ENCODE measurements at places on chromosomes 5 and 9.

GRCh38 chr9:136196404-136197083, 8.4 kb downstream of the LHX3 start:
- no peak for DNase-seq

DNA sequence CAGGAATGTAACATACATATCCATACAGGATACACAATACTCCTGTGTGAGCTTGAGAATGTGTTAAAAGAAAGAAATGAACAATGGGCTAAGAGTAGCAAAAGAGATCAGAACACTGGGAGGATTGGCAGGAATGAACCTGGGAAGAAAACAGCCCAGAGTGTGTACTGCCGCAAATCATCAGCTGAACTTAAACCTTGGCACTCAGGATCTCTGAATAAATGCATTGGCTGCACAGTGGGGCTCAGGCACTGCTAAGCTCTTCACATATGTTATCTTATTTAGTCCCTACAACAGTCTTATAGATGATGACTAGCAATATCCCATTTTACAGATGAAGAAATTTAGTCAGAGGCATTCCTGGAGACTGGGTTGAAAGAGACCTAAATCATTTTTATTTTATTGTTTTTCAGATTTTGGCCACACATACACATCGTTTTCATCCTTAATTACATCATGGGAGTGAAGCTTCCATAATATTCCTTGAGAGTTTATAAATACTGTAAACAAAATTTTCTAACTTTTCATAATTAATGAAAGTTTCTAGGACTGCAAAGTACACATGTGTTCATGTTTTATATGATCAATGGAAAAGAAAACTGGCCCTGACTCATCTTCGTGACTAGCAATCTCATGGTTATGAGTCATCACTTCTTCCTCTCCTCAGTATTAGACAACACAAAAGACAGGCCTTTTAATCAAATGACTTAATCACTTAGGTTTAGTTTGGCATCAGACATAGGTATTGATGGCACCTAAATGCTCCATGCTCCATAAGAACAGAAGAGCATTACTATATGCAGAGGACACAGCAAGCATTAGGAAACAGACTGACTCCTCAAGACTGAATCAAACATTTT, 59.2 kb downstream of the CDH18 start:
- no peak for DNase-seq

GRCh38 chr5:39014561-39014960, 59.6 kb downstream of the RICTOR start:
- no peak for DNase-seq

GRCh38 chr5:53512539-53512938, 32.1 kb downstream of the FST start:
- no peak for DNase-seq

- DNase-seq, result no peak
Observed at GRCh38 chr9:126984969-126985368, 70.4 kb downstream of the RALGPS1 start.

GRCh38 chr5:152711801-152712388, 306.8 kb upstream of the NMUR2 start:
- no peak for DNase-seq

DNA sequence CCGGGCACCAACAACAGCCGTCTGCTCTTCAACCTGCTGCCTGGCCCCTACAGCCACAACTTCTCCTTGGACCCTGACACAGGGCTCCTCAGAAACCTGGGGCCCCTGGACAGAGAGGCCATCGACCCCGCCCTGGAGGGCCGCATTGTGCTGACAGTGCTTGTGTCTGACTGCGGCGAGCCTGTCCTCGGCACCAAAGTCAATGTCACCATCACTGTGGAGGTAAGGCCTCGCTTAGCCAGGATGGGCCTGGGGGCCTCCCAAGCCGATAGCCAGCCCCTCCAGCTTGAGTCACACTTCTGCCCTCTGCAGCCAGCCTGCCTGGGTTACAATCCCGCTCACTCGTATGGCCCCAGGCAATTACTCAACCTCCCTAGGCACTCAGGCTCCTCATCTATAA, 28.6 kb downstream of the GPRIN1 start:
- no peak for DNase-seq

DNA sequence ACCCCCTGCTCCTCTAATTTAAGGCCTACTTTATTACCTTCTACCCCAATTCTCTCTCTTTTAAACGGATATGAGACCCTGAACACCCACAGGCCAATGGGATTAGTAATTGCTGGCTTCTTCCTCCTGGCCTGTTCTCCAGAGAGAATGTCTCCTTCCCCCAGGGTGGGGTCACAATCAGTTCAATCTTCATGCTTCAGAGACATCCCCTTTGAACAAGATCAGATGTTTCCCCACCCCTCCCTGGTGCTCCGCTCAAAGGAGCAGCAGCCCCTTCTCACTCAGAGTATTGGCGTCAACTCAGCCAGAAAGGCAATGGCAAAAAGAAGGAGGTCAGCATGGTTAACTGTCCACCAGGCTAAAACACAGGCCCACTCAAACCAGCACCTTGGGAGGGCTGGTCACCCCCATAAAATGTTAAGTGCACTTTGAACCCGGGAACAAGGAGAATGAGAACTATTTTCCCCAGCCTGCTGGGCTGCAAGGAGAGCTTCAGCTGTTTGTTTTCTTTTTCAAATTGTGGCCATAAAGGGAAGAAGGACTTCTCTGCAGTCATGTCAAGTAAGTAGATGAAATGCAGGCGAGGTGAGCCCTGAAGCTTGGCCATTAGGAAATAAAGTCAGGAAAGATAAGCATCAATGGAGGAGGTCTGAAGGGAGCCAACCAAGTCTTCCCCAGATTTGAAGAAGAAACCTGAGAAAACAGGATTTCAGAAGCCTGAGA, 20.1 kb downstream of the LHFPL2 start:
- no peak for DNase-seq

- no peak for DNase-seq
Observed at GRCh38 chr9:82934949-82935348, 128.0 kb downstream of the RASEF start.

GRCh38 chr9:90034071-90034470, 429.3 kb downstream of the GADD45G start:
- no peak for DNase-seq

DNA sequence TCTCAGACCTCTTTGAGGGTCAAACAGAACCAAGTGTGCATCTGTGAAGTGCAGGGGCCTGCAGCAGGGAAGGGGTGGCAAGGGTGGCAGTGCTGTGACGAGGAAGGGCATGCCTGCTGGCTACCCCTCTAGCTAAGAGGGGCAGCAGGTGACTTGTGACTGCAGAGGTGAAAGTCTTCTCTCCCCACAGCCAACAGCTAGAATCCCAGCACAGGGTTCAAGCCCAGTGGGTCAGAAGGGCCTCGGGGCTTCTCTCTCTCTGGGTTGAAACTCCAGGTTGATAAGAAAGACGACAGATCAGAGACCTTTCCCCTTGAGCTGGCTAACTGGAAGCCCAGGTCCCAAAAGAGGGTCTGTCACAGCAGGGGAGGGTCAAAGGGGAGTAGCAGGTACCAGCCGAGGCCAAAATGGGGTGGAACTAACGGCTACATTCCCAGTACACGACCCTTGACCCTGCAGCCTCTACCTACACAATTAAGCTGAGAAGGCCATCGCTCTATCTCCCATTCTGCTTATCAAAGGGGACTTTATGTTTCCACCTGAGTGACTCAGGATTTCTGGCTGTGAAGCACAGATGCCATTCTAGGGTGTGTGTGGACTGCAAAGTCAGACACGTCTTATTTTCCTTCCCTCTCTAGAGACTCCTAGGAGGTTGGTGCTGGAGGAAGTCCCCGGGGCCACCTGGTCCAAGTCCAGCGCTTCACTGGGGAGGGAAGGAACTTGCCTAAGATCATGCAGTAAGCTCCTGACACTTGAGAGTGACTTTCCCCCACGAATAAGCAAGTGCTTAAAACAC, 14.6 kb downstream of the ANKS6 start:
- DNase-seq, result no peak

DNA sequence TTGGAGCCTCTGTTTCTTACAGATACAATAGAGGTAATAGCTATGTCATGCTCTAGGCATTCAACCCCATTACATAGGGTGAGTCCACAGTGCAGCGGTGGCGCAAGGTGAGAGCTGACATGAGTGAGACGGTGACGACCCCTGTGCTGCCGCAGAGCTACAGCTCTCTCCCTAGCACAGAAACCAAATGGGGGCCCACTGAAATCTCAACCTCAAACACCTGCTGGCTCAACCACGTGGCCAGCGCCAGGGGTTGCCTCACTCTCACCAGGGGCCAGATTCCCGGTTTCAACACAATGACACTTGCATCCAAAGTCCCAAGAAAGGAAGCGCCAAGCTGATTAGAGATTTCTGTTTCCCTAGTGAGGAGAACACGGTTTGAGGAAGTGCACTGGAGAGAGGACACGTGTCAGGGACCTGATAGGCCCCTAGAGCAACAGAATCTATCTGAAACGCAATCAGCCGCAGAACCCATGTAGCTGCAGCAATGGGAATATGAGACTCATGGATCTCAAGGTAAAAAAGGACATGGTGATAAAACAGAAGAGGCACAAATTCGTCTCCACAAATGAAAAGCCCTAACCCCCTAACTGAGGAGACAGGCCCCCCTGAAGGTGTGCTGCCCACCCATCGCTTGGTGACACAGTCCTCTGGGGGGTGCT, 114.3 kb downstream of the CRB2 start:
- no peak for DNase-seq

GRCh38 chr5:133662578-133662977, 50.2 kb upstream of the FSTL4 start:
- peak; percentile 22 for DNase-seq

DNA sequence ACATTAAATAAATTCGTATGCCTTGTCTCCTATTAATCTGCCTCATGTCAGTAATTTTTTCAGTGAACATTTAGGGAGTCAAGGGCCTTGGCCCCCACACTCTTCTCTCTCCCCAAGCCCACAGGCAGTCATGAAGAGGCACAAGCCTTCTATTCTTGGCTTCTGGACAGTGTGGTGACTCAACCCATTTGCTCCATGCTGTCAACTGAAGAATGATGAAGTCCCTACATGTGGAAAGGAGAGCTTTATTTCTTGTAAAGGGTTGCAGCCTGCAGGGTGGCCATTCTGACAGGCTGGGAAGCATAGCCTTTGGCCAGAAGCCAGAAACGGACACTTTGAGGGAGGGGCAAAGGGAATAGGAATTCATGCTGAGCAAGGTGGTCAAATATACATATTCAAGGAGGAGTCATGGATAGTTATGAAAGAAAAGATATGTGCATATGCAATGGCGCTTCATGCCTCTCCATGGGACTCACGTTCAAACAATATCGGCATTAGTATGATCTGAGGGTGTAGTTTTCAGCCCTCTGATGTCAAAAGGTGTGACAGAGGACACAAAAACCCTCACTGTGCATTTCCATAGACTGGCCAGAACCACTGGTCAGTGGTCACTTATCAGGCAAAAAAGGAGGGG, 31.3 kb downstream of the ANKRA2 start:
- peak; percentile 12 for DNase-seq

DNA sequence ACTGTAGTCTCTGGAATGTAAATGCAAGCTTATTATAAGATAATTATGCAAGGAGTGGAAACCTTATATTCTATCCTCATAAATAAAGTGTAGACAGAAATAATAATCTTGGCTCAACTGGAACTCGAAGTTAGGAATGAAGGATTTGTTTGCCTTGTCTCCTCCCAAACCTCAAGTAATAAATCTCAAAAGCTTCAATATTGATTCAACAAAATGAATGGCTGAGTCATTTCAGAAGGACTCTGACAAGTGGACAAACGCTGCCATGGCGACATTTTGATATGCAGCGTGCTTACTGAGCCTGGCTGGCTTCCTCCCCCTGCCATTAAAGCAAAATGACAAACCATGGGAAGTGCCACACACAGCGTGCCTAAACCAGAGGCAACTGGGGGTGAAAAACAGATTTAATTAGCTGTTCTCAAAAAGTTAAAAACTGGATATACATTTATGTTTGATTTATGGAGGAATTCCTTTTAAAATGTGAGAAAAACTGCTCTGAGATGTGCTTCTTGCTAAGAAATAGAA, 10.5 kb upstream of the ADGRV1 start:
- no peak for DNase-seq

GRCh38 chr9:34097865-34098264, 28.6 kb downstream of the DCAF12 start:
- DNase-seq, result no peak

GRCh38 chr9:108885643-108886348, 23.7 kb downstream of the ACTL7A start:
- peak; percentile 57 for DNase-seq

- no peak for DNase-seq
Observed at GRCh38 chr5:147670815-147671214, 111.7 kb downstream of the JAKMIP2 start.

DNA sequence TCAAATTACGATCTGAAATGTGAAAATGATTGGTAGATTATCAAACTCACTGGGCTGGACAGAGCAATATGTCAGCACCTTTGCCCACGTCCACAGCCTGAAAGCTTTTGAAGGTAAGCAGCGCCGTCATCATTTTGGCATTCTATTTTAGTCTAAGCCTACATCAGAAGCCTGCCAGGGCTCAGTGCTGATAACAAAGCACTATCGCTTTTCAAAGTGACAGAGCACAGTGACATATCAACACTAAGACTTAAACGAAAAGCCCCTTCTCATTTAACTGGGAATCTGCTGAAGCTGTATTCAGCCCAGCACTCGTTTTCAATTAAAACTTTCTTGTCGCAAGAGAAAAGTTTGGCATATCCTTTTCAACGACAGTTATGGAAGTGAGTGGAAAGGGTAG, 1076.3 kb downstream of the PTPRD start:
- DNase-seq, result no peak

DNA sequence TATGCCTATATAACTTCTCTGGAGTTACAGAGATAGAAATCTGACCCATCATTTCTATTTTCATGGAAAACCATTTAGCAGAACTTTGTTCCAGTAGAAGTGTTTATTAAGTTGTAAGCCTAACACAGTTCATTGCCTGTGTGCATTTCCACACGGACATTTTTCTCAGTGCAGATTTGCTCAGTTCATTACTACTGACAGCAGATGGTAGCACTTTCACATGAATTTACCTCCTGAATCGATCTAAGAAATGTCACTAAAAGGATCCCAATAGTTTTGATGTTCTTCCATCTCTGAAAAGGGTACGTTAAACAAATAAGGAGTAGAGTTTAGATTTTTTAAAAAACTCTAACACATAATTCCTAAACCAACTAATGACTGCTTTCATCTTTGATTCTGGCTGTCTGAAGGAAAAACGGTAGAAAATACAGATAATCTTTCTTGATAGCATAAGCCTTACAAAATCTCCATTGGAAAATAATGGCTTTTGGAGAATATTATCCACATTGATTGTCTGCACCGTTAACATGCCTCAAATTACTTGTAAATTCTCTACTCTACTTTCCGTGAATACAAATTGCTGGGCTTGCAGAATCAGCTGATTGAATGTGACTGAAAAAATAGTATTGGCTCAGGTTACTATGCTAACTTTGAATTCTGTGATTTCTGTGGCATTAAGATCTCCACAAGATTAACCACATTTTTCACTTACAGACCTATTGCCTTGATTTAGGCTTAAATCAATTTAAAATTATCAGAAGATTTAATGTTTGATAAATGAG, 33.1 kb downstream of the RPS23 start:
- no peak for DNase-seq

- peak; percentile 74 for DNase-seq
Observed at GRCh38 chr5:76256116-76256889, 146.8 kb upstream of the IQGAP2 start.

GRCh38 chr9:87682085-87682484, 43.8 kb upstream of the CTSL start:
- peak; percentile 18 for DNase-seq
